ENCODE measurements at places on chromosomes 16 and 17.

DNA sequence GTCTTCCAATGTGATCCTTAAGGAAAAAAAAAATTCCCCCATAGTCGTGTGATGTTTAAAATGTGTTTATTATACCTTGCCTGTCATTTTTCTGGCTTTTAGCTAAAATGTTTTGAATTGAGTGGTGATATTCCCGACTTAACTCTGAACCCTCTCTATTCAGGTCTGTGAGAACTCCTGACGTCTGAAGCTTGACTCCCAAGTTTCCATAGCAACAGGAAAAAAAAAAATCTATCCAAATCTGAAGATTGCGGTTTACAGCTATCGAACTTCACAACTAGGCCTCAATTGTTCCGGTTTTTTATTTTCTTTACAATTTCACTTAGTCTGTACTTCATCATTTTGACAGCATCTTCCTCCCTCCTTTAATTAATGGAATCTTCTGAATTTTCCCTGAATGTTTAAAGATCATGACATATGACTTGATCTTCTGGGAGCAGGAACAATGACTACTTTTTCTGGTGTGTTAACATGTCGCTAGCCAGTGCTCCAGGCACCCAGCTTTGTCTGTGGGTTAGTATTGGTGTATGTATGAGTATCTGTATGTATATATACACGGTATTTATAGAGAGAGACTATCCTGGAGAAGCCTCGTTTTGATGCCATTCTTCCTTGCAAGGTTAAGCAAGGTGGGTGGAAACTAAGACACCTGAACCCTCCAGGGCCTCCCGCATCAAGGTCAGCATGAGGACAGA lies 12.8 kb upstream of the HSBP1 start:
- no peak for DNase-seq

GRCh38 chr17:72142614-72143013 lies 21.8 kb downstream of the SOX9 start:
- no peak for DNase-seq

DNA sequence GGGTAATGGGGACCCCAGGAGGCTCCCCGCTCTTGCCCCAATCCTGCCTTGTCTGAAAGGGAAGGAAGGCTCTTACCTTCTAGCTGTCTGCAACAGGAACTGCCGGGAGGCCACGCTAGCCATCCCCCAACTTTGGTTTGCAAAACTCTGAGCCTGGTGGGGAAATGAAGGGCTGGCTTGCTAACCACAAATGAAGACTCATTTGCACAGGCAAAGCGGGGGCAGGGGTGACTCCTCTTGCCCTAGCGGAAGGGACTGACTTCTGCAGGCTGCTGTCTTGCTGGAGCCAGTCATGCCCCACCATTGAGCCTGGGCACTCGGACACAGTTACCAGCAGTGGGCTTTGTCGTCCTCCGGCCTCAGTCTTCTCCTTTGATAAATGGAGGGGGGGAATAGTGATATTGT lies 52.6 kb downstream of the PLCG2 start:
- peak; percentile 80 for DNase-seq

DNA sequence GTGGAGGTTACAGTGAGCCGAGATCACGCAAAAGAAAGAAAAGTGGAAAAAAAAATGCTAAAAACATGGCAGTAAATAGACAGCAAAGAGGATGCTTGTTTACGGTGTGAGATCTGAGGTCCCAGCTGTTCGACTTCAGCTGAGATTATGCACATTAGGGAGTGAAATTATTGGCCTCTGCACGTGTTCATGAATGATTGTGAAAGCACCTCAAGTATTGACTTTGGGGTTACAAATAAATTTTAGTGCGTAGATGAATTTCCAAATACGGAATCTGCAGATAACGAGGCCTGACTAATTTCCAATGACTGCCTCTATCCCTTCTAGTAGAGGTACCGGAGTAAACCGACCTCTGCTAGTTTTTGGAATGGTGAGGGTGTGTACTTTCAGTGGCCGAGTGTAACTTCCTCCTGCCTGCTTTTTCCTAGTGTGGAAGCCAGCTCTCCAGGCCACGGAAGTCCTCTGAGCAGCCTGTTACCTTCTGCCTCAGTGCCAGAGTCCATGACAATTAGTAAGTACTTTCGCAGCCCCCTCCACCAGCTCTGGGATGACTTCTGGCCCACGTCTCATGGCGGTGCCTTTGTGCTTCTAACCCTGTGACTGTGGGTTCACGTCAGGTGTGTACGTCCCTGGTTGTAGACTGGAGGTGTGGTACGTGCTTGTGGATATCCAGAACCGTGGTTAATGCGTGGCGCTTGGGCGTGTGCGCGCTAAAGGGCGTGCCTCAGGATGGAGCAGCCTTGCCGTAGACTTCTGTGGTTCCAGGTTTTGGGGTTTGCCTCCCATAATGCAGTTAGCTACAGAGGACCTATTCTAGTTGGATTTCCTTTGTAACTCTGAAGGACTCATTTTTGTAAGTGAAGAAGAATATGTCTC lies 102.1 kb downstream of the SNX29 start:
- DNase-seq, result peak; percentile 6

GRCh38 chr16:45454-45853 lies 8.0 kb downstream of the POLR3K start:
- no peak for DNase-seq

DNA sequence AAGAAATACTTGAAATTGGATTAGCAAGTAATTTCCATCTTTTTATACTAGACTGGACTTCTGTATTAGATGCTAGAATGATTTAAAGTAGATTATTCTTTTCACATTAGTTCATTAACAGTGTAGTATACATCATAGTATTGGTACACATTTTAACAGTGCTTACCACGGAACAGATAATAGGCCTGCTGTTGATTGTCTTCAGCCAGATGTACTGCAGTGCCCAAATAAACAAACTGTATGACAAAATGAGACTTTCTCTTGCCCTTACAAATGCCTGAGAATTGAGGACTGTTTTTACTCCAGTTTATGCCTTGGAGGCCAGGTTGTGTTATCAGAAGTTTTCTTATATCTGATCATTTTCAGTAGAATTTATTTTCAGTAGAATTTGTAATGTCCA lies 631 bp downstream of the EVI2A start:
- no peak for DNase-seq

GRCh38 chr17:18009609-18010420 lies 29.2 kb downstream of the ATPAF2 start:
- no peak for DNase-seq

GRCh38 chr17:58811290-58811689 lies 55.6 kb downstream of the PPM1E start:
- no peak for DNase-seq

DNA sequence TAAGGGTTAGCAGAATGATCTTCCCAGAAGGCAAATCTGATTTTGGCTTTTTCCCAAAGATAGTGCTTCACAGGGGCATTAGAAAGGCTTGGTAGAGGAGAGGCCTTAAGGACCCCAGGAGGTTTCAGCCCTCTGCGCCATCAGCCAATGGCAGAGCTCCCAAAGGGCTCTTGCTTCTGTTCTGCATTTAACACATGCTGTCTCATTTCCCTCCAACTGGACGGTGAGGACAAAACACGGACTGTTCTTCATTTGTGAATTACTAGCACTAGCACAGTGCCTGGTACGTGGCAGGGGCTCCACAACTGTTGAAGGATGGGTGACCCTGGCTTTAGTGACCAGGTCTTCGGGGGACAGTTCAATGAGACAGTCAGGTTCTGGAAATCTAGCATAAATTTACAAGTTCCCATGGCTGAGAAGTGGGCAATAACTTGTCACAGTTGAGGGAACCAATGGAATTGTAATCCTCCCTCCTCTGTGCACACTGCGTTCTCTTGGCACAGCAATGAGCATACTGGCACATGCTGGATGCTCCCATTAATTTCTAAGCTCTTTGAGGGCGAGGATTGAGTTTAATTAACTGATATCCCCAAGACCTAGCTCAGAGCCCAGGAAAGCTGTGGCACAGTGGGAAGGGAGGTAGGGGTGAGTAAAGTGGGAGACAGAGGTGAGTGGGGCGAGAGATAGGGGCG lies 45.4 kb downstream of the COG7 start:
- DNase-seq, result no peak

- no peak for DNase-seq
Observed at GRCh38 chr16:87527055-87527724, 34.4 kb upstream of the ZCCHC14 start.

DNA sequence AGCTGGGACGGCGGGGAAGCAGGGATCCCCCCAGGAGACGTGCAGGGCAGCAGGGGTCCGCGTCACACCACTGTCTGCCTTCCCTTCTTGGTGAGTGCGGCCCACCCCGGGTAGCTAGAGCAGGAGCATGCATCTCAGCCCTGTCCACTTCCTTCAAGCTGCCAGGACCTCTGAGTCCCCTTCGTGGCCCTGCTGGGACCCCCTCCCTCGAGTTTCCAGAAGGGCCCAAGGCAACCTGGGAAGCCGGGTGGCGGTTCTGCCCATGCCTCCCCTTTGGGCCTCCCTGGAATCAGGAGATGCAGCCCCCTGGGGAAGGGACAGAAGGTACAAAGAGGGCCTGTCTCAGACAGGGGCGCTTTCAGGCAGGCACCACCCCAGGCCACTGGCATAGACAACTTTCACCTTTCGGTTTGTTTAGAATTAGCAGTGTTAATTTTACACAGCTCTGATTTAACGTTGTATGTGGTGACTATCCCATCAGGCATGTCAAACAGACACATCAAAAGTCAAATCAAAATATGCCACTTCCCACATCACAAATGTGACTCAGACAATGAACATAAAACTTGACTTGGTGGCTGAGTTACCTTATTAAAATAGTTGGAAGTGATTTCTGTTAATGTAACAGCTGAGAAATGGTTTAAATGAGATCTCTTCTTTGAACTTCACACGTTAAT lies 94.5 kb upstream of the METRNL start:
- no peak for DNase-seq

- DNase-seq, result no peak
Observed at GRCh38 chr17:77487677-77488530, 347.1 kb downstream of the SEC14L1 start.

- DNase-seq, result no peak
Observed at GRCh38 chr16:19833176-19833575, 51.5 kb downstream of the GPRC5B start.

GRCh38 chr17:18332909-18333489 lies 17.9 kb downstream of the SMCR8 start:
- no peak for DNase-seq

DNA sequence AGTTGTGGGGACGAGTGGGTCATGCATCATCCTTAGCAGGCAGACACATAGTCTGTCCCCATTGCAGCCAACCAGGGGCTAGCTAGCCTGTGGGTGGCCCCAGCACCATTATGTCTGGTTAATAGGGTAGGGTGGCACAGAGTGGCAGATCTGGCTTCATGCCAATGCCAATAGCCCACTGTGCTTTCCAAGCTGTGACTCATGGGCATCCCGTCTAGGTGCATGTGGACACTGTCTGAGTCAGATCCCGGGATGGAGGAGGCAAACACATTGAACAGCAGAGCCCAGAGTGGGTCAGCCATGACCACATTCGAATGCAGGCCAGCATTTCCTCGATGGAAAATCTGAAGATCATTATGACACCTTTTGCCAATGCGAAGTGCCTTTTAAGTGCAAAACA lies 2.5 kb downstream of the HS3ST2 start:
- DNase-seq, result no peak

DNA sequence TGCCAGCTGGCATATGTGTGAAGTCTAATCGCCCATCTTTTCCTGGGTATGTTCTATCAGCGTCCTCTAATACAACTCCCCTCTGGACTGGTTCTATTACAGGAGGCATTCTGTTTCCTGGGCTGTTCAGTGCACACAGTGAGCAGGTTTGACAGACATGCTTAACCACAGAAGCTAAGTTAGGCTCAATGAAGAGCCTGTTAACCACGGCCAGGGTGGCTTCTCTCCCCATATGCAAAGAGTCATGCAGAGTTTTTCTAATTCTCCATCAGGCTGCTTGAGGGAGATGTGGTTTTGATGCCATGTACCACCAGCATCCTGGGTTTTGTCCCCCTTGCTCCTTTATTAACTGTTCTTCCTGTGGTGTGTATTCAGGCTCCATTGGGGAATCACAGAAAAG lies 57.2 kb upstream of the ALOX12 start:
- DNase-seq, result no peak

DNA sequence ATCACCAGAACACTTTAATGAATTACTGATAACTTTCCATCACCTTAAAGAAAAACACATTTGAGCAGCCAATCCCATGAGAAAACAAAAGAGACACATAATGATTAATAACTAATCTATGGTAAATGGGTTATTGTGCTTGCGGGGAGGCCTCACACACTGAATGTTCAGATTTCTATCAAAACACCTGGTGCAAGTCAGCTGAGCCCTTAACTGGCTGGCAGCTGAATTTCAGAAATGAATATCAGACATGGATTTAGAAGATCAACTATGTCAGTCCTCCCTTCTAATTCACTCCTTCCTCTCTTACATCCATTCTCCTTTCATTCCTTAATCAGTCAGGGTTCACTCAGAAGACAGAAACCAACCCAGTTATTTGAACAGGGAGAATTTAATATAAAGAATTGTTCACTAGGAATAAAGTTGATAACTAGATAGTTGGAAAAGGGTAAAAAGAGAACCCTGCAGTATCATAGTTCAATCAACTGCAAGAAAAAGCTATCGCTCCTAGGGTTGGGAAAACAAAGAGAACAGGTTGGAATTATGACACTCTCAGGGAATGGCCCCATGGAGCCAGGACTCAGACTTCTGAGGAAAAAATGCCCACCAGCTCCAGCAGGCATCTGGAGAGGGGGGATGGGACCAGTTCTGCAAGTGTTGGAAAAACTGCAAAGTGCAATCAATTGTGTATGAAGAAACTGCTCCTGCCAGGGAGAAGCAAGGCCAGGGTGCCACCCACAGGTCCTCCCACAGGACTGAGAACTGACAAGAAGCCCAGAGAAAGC lies 577.1 kb upstream of the CDH5 start:
- no peak for DNase-seq

- DNase-seq, result no peak
Observed at GRCh38 chr16:84124257-84125073, 7.7 kb upstream of the MBTPS1 start.

DNA sequence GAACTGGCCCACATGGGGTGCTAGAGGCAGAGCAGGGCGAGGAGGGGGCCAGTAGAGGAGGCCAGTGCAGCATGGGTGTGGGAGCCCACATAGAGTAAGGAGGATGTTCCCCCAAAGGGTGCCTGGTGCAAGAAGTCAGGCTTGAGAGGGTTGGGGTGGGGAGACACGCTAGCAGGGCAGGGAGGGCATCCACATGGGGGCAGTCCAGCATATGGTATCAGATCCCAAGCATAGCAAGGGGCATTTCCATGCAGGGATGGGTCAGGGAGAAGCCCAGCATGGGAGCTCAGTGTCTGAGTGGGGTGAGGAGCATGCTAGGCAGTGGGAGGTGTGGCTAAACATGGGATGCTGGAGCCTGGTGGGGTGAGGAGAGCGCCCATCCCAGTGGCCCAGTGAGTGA lies 213.7 kb downstream of the COPRS start:
- no peak for DNase-seq

- no peak for DNase-seq
Observed at GRCh38 chr17:82338858-82339633, 5.5 kb upstream of the SECTM1 start.
